BJ (cell line): ENCODE measurements at places on chromosomes 5 and 9.

- no peak for DNase-seq
These were observed 323.0 kb downstream of the SPOCK1 start for GRCh38 chr5:137176126-137176525.

GRCh38 chr9:76351006-76351405 lies 43.2 kb downstream of the RFK start:
- DNase-seq, result no peak

DNA sequence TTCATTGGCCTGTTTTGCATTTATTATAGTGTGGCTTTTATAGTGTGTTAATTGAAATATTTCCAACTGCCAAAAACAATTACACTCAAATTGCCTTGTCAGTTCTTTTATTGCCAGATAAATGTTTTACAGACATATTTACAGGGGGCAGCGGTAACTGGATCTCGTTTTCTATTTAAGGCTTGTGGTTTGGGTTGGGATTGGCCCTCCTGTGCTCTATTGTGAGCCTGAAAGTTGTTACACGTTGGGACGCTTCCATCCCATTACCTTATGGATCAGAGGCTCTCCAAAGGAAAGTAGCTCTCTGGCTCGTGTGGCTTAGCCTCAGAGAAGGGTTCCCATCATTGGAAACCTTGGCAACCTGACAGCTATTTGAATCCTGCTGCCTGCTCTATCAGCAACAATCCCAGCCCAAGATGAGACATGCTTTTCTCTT lies 20.8 kb downstream of the DNAI1 start:
- no peak for DNase-seq

DNA sequence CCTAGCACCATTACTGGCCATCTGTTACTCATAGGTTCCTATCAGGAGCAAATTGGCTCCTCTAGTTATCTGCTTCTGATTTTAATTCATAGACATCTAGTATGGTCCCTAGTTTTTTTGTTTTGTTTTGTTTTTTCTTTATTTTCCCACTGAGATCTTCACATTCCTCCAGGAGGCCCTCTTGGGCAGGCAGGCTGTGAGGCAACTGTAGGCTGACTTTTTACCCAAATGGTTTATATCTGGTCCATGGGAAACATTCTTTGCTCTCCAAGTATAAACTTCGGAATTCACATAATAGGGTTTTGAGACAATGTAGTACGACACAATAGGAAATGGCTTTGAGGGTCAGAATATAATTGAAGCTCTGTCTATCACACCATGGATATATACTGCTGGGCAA lies 250.9 kb upstream of the DAB2 start:
- DNase-seq, result no peak

DNA sequence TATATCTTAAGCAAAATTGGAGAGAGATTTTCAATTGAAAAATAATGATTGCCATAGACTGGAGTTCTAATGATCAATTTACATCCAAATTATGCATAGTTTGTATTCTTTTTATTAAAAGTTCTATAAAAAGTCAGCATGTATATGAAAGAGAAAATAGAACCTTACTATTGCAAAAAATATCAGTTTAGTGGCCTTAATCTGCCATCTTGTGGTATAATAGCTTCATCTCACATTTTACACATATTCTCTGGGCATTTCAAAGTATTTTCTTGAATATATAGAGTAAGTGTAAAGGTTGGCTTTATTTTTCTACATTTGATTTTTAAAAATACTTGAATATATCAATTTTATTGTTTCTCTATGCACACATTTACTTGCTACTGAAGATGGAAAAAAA lies 1858.6 kb upstream of the CDH9 start:
- DNase-seq, result no peak

- DNase-seq, result no peak
These were observed 197.1 kb downstream of the NR3C1 start for GRCh38 chr5:143206196-143207053.

DNA sequence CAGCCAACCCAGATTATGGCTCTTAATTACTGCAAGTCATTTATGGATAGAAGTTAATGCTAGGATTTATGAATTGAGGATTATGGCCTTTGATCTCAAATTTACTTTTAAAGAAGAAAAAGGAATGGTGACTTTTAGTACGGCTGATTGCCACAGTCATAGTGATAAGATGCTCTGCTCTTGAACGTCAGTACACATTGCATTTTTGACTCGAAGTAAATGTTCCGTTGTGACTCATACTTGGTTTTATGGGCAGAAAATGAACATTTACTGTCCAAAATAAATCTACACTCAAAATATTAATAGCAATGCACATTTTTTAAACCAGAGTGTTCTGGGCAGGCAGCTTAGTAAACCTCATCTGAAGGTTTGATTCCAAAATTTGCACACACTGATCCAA lies 830 bp downstream of the ADAMTSL1 start:
- no peak for DNase-seq
